ENCODE measurements at places on chromosomes 1 and 21.

DNA sequence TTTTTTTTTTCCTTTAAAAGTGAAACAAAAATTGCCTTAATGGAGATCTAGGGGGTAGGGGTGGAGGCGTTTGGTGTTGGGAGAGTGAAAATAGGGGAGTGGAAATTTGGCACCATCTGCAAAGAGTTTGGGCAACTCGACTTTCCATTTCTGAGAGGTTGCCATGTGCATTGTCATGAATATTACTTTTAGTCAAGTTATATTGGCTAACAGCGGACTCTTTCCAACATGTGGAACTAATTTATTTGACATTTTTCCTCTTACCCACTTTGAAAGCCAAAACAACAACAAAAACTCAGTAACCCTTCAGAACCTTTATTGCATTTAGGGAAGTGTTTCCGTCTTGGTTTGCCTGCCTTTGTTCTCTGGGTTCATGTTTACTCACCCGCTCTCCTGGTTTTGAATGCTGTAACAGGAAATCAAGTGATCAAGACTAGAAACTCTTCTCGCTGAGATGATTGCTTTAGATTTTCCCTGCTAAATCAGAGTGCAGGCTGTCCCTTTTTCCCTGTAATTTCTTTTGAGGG is 70.4 kb downstream of the CACHD1 start:
- peak; percentile 41 for DNase-seq

- DNase-seq: peak; percentile 27
Measured at GRCh38 chr1:51541313-51542050, 22.4 kb upstream of the EPS15 start.

- no peak for DNase-seq
Measured at GRCh38 chr1:11453742-11454491, 25.0 kb upstream of the DISP3 start.

DNA sequence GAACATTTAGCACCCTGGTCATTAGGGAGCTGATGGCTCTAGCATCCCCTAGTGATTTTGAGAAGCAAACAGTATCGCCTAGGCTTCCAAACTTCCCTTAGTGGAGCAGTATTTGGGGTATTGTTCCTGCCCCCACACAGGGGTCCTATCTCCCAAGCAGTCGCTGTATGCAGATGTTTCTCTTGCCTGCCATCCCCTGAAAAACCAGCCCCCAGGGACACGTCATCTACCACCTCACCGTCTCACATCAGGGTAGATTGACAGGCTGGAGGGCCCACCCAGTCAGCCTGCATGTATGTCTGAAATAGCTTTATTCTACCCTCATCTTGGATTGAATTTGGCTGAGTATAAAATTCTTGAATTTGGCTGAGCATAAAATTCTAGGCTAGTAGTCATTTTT is 33.9 kb downstream of the TENT5C start:
- no peak for DNase-seq

DNA sequence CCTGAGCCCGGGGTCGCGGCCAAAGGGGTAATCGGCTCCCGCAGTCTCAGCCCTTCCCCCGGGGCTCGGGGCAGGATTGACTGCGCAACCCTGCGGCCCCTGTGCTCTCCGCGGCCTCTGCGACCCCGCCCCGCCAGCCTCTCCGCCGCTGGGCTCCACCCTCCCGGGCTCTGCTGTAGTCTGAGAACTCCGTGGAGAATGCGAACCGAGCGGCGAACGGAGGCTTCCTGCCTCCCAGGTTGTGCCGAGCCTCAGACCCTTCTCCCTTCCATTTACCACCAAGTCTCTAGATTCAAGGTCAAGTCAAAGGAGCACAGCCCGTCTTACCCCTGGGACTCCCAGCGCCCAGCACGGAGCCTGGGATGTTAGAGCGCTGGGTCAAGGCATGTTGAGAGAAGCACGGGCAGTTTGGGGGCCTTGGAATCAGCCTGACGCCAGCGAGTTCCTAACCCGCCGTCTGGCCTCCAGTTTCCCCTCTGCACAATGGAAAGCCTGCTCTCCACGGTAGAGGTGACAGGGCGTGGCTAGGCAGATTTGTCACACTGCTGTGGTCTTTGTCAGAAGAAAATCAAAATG is 3.0 kb downstream of the ATP2B4 start:
- DNase-seq: no peak

GRCh38 chr1:225508538-225509375 is 80.9 kb upstream of the LBR start:
- DNase-seq: peak; percentile 93

DNA sequence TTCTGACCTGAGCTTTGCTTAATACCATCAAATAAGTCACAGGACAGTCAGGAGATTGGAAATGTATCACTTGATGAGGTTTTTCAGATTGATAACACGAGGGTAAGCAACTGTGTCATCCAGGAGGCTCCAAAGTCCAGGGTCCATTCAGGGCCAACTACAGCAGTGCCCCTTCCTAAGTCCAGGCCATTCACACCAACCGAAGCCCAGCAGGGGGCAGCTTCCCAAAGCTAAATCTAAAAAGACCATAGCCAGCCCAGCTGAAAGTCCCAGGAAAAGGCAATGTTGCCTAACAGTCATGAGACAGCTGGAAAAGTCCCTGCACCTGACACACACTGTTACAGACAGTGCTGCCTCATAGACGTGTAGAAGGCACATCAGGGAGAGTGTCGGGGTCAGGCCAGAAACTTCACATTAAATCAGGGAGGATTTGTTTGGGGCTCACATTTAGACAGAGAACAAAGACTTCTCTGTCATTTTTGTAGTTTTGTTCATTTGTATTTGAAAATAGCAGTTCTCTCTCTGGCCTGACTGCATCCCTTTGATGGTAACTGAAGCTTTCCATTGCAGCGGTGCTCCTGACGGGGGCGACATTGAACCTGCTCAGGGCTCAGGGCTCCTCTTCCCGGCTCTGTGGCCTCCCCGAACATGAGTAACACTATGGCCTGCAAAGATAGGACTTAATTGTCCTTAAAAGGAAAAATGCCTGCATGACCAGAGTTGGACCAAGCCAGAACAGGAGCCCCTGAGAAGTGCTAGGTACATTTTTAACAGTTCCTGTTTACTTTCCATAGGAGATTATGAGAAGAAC is 200.4 kb downstream of the NRIP1 start:
- peak; percentile 62 for DNase-seq

DNA sequence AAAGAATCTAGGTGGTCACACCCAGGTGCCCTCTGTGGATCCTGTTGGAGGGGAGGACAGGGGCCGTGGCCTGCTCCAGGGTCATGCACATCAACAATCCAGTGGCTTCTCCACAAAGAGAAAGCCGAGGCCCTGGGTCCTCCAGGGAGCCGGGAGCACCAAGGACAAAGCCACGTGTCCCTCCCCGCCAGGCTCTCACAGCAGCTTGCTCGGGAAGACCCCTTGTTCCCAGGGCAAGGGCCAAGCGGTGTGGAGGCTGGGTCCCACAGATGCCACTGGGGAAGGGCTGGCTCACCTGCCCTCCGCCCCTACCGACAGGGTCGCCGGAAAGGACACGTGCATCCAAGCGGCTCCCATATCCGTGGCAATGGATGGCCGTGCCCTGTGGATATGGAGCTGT is 192.9 kb upstream of the VAMP3 start:
- no peak for DNase-seq

GRCh38 chr1:179026813-179027669 is 1.3 kb downstream of the FAM20B start:
- DNase-seq: no peak

GRCh38 chr1:9004031-9004699 is 22.1 kb downstream of the SLC2A7 start:
- DNase-seq: no peak

- DNase-seq: no peak
Measured at GRCh38 chr1:229507502-229507901, 639 bp downstream of the NUP133 start.

- no peak for DNase-seq
Measured at GRCh38 chr1:17673329-17674072, 81.6 kb upstream of the ACTL8 start.

- no peak for DNase-seq
Measured at GRCh38 chr1:216632980-216633379, 90.2 kb downstream of the ESRRG start.

- DNase-seq: no peak
Measured at GRCh38 chr21:17231124-17231523, 281.7 kb upstream of the CXADR start.

DNA sequence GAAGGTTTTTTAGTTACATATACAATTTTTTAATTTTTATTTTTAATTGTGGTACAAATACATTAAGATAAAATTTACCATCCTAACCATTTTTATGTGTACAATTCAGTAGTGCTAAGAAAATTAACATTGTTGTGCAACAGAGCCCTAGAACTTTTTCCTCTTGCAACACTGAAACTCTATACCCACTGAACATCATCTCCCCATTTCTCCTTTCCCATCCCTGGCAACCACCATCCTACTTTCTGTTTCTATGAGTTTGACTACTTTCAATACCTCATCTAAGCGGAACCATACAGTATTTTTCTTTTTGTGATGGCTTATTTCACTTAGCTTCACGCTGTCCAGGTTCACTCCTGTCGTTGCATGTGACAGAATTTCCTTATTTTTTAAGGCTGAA is 54.1 kb downstream of the PALMD start:
- DNase-seq: no peak

- DNase-seq: no peak
Measured at GRCh38 chr1:222979561-222979960, 163.5 kb downstream of the TLR5 start.

DNA sequence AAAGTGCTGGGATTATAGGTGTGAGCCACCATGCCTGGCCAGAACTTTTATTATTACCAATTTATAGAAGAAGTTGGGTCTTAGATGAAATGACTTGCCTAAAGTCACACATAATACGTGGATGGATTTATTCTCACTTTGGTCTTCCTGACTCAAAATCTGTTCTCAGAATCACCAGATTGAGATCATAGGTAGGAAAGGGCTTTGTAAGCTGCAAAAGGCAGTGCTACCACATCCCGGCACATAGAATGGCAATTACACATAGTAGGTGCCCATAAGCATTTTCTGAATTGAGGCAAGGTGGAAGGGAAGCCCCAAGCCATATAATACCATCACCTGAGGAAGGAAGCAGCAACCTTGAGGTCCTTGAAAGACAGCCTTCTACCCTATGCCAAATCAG is 8.2 kb upstream of the CAPZB start:
- DNase-seq: no peak

- DNase-seq: peak; percentile 70
Measured at GRCh38 chr1:116020668-116021272, 44.5 kb downstream of the SLC22A15 start.

DNA sequence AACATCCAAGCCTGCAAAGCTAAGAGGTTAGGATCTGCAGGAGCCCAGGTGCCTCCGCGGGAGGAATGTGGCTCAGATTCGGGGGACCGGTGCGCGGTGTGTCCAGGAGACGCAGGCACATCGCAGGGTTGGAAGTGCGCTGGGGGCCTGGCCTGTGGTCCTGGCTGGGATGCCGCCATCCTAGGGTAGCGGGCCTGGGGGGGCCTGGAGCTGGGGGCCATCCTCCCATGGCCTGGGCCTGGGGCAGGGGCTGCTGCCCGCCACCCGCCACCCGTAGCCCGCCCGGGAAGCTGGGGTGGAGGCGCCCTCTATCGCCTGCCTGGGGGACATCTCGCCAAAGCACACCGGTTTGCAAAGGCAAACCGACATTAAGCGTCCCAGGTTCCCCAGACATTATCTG is 170.6 kb upstream of the ARHGEF16 start:
- DNase-seq: no peak

GRCh38 chr1:177077734-177078499 is 86.6 kb downstream of the ASTN1 start:
- DNase-seq: peak; percentile 75

DNA sequence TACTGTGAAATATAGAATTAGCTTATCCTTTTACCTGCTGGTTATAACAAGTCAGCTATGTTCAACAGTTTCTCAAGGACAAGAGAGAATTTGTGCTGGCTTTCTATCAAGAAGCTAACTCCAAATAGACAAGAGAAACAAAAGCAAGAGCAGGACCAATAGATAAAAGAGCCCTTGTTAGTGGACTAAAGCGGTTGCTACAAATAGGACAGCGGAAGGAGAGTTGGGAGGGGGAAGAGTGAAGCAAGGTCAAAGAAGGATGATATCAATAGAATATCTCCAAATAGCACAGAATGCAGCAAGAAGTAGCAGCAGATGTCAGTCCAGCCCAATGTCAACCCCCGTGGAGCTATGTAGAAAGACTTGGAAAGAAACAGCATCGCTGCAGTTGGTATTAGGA is 53.0 kb upstream of the AKT3 start:
- no peak for DNase-seq

DNA sequence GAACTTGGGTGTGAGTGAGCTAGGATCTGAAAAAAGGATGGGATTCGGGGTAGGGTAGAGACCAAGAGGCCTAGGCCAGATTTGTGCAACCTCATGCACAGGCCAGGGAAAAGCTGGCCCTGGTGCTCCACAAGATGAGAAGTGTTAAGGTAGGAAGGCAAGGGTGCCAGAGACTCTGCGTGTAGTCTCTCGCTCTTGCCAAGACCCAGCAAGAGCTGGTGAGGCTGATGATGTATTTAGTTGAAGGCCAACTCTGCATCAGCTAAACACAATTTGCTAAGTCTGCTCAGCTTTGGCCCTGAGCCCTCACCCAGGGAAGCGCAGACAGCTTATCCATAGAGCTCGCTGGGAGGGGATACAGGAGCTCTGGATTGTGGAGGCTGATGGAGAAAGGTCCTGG is 26.6 kb upstream of the SOX13 start:
- no peak for DNase-seq

GRCh38 chr1:111852261-111852721 is 96.6 kb downstream of the DDX20 start:
- DNase-seq: no peak

DNA sequence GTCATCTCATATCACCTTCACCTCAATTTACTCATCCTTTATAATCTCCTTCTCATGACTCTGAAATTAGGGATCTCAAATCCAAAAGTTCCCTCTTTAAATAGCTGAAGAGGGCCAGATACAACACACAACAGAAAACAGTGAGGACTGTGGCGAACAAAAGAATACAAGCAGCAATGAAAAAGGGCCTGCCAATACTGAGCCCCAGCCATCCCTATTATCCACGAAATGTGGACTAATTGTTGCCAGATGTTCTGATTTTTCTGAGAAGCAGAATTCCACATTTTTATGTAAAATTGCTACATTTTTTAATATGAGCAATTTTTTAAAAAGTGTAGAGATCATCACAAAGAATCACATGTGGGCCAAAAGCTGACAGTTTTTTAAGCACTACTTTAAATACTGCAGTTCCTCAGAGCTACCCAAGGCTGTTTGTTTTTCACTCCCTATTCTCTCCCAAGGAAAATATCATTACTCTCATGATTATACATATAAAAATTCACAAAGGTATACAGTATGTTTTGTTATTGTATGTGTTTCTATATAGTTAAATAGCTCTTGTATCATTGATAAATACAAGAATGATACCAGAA is 90.0 kb downstream of the ASH1L start:
- no peak for DNase-seq

Data from RPMI7951 (cell line).